ENCODE measurements at places on chromosomes 1 and 21.

DNA sequence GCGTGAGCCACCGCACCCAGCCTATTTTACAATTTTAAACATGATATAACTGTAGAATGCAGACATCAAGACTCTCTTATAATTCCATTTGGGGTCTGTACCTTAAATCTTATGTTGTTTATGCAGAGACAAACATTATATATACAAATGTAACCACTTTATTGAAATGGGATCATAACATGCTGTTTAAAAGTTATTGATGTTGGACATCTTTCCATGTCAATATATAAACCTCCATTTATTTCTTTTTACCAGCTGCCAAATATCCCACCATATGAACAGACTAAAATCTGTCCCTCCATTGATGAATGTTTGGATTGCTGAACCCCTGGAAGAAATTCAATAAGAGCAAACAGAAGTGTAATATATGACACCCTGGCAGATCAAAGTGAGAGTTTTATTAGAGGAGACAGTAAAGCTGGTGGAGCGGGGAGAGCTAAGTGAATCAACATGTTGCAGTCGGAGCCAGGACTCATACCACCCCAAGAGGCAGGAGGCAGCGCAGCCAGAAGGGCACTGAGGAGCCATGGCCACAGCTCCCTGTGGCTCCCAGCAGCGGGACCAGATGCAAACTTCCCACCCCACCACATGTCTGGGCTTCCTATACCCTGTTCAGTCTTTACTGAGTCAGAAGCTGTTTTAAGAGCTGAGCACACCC lies 4.7 kb upstream of the PCSK9 start:
- DNase-seq = no peak

DNA sequence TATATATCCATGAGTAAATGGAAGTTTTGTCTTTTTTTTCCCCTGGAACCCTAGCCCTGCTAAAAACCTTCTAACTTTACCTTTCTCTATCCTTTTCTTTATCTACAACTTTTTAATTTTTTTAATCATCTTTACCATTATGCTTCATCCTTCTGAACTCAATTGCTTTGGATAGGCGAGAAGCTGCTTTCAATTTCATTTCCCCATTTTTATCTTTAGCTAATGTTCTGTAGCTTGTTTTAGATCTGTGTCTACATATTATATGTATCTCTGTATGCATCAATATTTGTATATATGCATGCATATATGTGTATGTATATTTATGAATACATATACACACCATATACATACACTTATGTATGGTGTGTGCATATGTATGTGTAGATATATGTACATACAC lies 57.4 kb downstream of the PTPRC start:
- DNase-seq = no peak

- DNase-seq = no peak
Measured at GRCh38 chr1:160006312-160006940, 25.4 kb downstream of the PIGM start.

DNA sequence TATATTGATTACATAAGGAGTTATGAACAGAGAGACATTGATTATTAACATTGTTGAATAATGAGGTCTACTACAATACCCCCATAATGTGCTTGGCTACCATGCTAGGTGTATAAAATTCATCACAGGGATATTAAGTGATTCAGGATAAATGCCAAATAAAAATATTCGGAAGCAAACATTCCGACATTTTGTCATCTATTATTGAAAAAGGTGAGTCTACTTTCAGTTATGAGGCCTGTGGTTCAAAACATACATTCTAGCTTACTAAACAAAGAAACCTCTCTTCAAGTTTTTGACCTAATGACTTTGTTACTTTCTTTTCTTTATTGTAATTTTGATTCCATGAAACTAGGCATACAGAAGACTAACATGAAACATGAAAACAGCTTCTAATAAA lies 190.3 kb upstream of the GREM2 start:
- DNase-seq = no peak

DNA sequence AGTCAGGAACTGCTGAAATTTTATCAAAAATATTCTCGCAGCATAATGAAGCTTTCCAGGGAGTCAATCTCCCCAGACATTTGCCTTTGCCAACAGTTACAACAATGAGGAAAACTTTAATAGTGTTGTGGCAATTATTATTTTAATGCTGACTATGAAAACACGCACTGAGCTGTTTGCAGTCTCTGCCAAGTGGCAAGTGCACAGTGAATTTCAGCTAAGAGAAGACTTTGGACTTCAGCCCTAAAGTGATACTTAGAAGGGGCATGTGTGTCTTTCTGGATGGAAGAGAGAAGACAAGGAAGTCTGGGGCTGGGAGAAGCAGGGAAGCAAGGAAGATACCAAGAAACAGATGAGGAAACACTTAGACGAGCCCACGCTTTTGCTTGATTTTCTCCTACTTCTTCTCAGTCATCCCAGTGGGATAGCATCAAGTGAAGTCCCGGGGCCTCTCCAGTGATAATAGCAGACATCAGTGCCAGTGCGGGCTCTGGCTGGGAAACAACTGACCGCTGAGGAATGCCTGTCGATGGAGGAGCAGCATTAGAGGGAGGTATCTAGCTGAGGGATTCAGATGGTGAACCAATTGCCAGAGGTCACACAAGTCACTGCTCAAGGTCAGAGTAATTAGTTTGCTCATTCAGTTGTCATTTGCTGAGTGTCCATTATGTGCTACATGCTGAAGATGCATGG lies 196.3 kb downstream of the TTLL7 start:
- no peak for DNase-seq

DNA sequence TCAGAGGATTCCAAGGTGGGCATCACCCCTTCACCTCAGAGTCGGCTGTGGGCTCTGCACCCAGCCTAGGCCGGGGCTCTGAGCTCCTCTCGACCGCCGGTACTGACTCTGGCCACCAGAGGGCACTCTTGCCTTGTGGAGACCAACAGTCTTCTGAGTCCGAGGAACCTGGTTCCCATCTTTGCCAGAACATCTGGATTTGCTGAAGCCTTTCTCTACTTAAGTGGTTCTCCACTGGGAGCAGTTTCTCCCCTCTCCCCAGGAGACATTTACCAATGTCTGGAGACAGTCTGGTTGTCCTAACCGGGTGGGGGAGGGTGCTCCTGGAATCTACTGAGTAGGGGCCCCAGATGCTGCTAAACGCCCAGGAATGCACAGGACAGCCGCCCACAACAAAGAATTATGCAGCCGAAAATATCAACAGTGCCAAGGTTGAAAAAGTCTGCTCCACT lies 9.4 kb downstream of the ETV3L start:
- DNase-seq = no peak

DNA sequence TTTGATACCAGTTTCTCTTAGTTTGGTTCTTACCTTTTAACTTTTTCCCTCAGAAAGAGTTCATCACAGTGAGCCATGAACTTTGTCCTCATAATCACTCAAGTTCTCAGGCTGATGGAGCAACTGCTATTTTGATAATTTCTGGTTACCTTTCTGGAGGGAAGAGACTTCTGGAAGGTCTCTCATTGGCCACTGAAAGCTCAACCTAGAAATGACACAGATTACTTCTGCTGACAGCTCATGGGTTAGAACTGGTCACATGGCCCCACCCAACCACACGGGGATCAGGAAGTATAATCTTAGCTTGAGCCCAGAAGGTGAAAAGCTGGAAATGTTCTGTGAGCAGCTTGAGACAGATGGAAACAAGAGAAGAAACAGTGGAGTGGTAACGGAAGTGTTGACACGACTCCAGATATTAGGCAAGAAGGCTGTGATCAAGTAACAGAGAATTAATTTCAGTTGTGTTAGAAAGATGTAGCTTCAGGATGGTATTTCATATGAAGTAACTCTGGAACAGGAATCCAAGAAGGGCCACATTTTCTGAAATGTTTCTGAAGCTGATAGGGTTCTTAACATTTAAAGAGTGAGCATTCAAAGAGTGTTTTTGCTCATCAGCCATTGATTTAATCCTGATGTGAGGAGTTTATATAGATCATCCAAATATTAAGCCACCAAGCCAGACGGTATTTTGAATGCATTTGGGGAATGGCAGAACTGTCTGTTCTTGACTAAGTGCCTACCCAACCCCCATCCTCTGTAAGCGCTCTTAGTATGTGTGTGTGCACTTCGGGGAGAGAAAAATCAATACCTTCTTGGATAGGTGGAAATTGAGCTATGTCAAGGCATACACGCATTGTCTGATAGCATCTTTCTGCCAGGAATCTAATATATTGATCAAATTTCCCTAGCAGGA lies 21.9 kb upstream of the XPR1 start:
- DNase-seq = no peak

DNA sequence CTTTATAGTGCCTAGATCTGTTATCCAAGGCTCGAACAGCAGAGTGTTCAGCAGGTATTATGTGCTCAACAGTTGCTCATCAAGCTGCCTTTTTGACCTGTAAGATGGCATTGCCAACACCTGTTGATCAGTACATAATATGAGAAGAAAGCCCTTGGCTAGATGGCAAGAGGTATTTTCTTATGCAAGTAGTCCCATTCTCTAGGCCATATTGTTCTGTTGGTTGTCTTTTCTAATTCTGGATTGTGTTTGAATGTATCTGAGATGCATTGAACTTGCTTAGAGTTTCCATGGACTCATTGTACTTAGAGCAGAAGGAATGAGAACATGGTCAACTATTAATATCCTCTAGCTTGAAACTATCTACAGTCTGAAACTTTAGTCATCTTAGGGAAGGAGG lies 57.4 kb downstream of the LRRC8D start:
- no peak for DNase-seq

- no peak for DNase-seq
Measured at GRCh38 chr1:89043940-89044339, 21.1 kb downstream of the GBP1 start.
